ENCODE measurements at places on chromosomes 7 and 10.

GRCh38 chr10:13815756-13816155 is 229.0 kb downstream of the PRPF18 start:
- DNase-seq = no peak

DNA sequence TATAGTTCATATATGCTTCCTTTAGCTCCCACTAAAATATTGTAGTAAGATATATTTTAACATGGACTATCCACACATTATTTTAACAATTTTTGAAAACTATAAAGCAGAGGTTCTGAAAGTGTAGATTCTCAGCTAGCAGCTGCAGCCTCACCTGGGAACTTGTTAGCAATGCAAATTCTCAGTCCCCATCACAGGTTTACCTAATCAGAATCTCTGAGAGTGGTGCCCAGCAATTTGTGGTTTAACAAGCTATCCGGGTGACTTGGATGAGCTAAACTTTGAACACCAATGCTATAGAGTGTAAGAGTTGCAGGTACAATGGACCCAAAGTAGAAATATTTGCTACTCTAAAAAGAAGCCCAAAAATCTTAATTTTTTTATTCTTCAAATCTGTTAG is 99.8 kb upstream of the MDFIC start:
- DNase-seq = no peak

DNA sequence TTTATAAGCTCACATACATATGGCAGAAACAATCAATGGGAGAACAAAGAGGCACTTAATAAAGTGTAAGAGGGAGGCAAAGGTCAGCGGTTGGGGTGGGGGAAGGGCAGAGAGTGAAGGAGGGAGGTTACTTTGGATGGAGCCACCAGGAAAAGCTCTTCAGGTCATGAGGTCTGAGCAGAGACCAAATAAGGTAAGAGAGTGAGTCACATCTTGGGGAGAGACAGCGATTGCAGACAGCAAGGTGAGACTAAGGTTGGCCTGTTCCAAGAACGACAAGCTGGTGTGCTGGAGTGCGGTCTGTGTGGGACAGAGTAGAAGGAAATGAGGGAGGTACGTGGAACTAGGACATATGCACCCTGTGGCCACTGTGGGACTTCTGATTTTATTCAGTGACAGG is 74.3 kb upstream of the TOMM7 start:
- DNase-seq = no peak

- no peak for DNase-seq
Observed at GRCh38 chr10:27143686-27144085, 10.5 kb downstream of the YME1L1 start.

GRCh38 chr10:20128811-20129210 is 312.6 kb downstream of the PLXDC2 start:
- no peak for DNase-seq

GRCh38 chr10:129971381-129972144 is 7.5 kb upstream of the EBF3 start:
- no peak for DNase-seq

DNA sequence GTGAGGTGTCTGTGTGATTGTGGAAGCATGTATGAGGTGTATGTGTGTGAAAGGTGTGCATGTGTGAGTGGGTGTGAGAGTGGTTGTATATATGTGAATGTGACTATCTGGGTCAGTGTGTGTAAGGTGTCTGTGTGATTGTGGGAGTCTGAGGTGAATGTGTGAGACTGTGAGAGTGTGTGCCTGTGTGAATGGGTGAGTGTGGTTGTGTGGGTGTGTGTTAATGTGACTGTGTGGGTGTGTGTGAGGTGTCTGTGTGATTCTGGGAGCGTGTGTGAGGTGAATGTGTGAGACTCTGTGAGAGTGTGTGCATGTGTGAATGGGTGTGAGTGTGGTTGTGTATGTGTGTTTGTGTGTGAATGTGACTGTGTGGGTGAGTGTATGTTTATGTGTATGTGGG is 385.1 kb downstream of the TCERG1L start:
- DNase-seq = no peak

GRCh38 chr7:4014346-4015050 is 667.6 kb upstream of the FOXK1 start:
- no peak for DNase-seq

GRCh38 chr10:86105181-86105580 is 261.4 kb downstream of the GRID1 start:
- DNase-seq = no peak

- DNase-seq = no peak
Observed at GRCh38 chr7:69873512-69873911, 275.2 kb downstream of the AUTS2 start.

DNA sequence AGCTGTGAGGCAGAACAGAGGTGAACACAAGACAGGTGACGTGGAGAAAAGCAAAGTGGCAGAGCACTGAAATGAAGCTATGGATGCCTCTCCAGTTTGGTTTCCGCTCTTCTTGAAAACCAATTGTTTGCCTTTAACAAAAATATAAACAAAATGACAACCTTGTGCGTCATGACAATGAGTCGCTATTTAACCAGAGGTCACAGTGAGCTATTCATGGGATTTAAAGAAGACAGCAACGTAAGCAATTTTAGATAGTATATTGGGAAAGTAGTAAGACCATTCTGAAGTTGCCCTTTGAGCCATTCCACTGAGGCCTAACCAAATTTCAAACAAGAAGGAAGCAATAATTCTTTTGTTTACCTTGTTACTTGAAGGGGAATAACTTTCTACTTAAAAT is 15.2 kb upstream of the LRRTM3 start:
- no peak for DNase-seq

Measured in NCI-H2107 (cell line).